ENCODE measurements at places on chromosomes 3 and 15. TPM values are rescaled to one million over a fixed set of nuclear protein-coding genes. Genes with fewer than 3 reads are reported as not detected.

- H3K27me3 ChIP-seq = no peaks in the 10 kb centered on the region
- no peak for DNase-seq
- no peak overlapping the region for H3K4me3 ChIP-seq
- no peaks in the 10 kb centered on the region for H3K36me3 ChIP-seq
- H3K27ac ChIP-seq = no peak overlapping the region
- H3K4me1 ChIP-seq = no peaks in the 10 kb centered on the region
Observed at GRCh38 chr3:163196245-163196644, 1699.6 kb downstream of the OTOL1 start.

DNA sequence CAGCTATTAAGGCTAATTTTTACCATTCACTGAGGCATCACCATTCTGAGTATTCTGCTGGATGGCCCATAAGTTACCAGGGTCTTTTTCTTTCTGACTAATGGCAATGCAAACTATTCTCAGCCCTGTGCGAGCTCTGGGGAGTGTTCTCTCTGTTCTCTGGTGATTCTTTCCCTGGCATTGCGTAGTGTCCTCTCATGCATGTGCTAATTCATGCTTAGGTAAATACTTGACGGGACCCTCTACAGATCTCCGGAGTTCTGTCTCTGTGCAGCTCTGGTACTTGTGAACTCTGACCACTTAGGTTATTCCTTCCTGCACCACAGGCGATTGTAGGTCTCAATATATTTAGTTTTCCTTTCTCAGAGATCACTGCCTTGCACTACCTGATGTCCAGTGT is 34.8 kb downstream of the UBE2E1 start:
- H3K36me3 ChIP-seq = peaks cover 3% of the 10 kb centered on the region
- H3K27me3 ChIP-seq = no peaks in the 10 kb centered on the region
- H3K4me3 ChIP-seq = no peak overlapping the region

The PLA2G4D gene
- polyA plus RNA-seq = 0.18 TPM

GRCh38 chr3:147412917-147413685 is 3.9 kb downstream of the ZIC1 start:
- peak overlapping the region; percentile 24 for H3K4me3 ChIP-seq
- H3K4me1 ChIP-seq = peaks cover 15% of the 10 kb centered on the region
- DNase-seq = no peak
- H3K27me3 ChIP-seq = peaks cover 9% of the 10 kb centered on the region

DNA sequence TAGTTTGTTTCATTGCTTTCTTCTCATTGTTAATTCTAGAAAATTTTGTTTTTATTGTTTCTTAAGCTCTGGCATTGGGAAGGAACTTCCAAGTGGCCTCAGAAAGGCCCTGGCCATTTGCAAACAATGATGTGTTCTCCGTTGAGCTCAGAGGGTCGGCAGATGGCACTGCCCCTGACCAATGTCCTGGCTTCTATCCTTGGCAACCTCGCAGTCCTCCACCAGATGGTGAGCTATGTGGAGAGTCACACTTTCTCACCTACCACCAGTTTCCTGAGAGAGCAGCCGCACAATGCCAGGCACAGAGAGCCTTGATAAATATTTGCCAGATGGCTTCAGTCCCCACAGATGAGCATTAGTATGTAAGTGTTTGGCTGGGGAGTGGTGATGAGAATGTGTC is 343.7 kb downstream of the EPHB1 start:
- no peaks in the 10 kb centered on the region for H3K27me3 ChIP-seq
- no peak for DNase-seq
- no peaks in the 10 kb centered on the region for H3K4me1 ChIP-seq
- H3K27ac ChIP-seq = no peak overlapping the region
- H3K4me3 ChIP-seq = no peak overlapping the region

The DUOXA2 gene
- polyA plus RNA-seq = not detected

The FAM81A gene
- polyA plus RNA-seq = 7.1 TPM

DNA sequence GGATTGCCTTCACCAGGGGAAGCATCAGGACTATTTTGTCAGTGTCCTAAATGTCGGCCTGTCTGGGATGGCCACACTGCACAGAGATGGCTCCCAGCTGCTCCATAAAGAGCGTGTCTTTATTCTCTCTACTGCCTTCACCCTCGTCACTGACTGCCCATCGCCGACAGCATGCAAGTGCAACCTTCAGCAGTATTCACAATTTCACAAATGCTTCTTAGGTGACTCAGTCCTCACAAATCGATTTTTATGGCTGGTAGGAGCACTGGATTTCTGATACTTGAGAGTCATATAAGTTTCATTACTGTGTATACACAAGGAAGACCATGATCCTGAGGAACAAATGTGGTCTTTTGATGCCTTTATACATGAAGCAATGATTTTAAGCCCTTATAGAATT is 1.1 kb upstream of the SSUH2 start:
- no peak for DNase-seq
- H3K4me1 ChIP-seq = no peaks in the 10 kb centered on the region
- H3K4me3 ChIP-seq = no peak overlapping the region
- no peak overlapping the region for H3K27ac ChIP-seq
- no peaks in the 10 kb centered on the region for H3K36me3 ChIP-seq

DNA sequence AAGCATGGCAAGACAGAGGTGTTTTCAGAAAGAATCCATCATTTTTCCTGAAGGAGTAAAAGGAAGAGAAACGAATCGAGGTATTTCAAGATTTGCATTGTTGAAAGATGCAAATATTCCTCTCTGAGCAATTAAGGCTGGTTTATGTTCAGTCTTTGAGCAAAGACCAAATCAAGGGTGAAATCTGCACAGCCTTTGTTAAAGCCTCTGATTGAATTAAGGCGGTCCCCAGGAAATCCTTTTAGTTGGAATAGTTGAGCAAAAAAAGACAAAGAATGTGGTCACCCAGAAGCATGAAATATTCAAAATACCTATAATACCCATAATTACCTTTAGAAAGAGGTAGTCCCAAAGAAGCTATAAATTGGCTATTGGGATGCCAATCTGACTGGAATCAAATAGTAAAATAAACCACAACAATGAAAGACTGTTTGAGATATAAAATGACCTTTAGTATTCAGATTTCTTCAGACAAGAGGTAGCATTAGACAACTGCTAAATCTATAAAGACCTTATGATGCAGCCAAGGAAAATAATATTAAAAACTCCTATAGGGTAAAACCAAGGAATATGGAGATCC is 1218.1 kb downstream of the ROBO2 start:
- no peaks in the 10 kb centered on the region for H3K36me3 ChIP-seq
- DNase-seq = no peak
- no peaks in the 10 kb centered on the region for H3K4me1 ChIP-seq
- H3K27me3 ChIP-seq = no peaks in the 10 kb centered on the region
- H3K4me3 ChIP-seq = no peak overlapping the region

The LARP6 gene
- 3.0 TPM for polyA plus RNA-seq

DNA sequence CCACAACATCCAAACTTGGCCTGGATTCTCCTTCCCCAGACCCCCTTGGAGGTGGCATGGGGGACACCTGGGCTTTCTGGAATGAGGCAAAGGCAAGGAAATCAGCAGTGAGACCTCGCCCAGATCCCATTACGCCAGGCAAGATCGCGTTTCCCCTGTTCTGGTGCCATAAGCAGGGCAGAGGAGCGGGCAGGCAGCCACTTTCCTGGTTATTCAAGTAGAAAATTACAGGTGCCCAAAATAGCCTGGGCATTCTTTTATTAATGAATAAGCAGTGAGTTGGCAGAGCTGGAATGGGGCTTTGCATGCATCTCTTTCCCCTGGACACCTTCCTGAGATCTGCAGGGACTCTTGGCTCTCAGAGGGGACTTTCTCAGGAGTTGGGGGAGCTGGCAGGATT is 31.5 kb upstream of the FAM107A start:
- no peaks in the 10 kb centered on the region for H3K4me1 ChIP-seq
- no peaks in the 10 kb centered on the region for H3K36me3 ChIP-seq
- no peak overlapping the region for H3K4me3 ChIP-seq
- no peak for DNase-seq

GRCh38 chr3:74663178-74663577 is 48.7 kb upstream of the CNTN3 start:
- H3K4me1 ChIP-seq = no peaks in the 10 kb centered on the region
- H3K27me3 ChIP-seq = no peaks in the 10 kb centered on the region
- no peak overlapping the region for H3K4me3 ChIP-seq
- no peak for DNase-seq
- no peak overlapping the region for H3K27ac ChIP-seq
- H3K36me3 ChIP-seq = no peaks in the 10 kb centered on the region

DNA sequence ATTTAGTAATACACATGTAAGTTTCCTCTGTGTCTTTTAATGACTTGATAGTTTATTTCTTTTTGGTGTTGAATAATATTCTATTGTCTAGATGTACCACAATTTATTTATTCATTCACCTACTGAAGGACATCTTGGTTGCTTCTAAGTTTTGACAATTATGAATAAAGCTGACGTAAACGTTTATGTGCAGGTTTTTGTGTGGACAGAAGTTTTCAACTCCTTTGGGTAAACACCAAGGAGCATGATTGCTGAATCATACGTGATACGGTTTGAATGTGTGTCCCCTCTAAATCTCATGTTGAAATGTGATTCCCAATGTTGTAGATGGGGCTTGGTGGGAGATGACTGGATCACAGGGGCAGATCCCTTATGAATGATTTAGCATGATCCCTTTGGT is 21.5 kb downstream of the SPESP1 start:
- DNase-seq = no peak
- no peak overlapping the region for H3K4me3 ChIP-seq
- no peak overlapping the region for H3K27ac ChIP-seq

The CCR9 gene
- 2.7 TPM for polyA plus RNA-seq

- no peaks in the 10 kb centered on the region for H3K27me3 ChIP-seq
- no peak for DNase-seq
- H3K4me3 ChIP-seq = no peak overlapping the region
- no peak overlapping the region for H3K27ac ChIP-seq
- peaks cover 17% of the 10 kb centered on the region for H3K36me3 ChIP-seq
- no peaks in the 10 kb centered on the region for H3K4me1 ChIP-seq
Observed at GRCh38 chr15:77481670-77482069, 61.0 kb downstream of the HMG20A start.

The WDR73 gene
- 29.4 TPM for polyA plus RNA-seq

GRCh38 chr3:18189282-18190050 is 235.7 kb downstream of the SATB1 start:
- H3K4me1 ChIP-seq = no peaks in the 10 kb centered on the region
- H3K27me3 ChIP-seq = no peaks in the 10 kb centered on the region
- no peak for DNase-seq
- no peak overlapping the region for H3K27ac ChIP-seq
- no peak overlapping the region for H3K4me3 ChIP-seq

- no peaks in the 10 kb centered on the region for H3K4me1 ChIP-seq
- no peak overlapping the region for H3K27ac ChIP-seq
- no peak overlapping the region for H3K4me3 ChIP-seq
- no peak for DNase-seq
Observed at GRCh38 chr15:65926899-65927298, 57.6 kb downstream of the RAB11A start.

DNA sequence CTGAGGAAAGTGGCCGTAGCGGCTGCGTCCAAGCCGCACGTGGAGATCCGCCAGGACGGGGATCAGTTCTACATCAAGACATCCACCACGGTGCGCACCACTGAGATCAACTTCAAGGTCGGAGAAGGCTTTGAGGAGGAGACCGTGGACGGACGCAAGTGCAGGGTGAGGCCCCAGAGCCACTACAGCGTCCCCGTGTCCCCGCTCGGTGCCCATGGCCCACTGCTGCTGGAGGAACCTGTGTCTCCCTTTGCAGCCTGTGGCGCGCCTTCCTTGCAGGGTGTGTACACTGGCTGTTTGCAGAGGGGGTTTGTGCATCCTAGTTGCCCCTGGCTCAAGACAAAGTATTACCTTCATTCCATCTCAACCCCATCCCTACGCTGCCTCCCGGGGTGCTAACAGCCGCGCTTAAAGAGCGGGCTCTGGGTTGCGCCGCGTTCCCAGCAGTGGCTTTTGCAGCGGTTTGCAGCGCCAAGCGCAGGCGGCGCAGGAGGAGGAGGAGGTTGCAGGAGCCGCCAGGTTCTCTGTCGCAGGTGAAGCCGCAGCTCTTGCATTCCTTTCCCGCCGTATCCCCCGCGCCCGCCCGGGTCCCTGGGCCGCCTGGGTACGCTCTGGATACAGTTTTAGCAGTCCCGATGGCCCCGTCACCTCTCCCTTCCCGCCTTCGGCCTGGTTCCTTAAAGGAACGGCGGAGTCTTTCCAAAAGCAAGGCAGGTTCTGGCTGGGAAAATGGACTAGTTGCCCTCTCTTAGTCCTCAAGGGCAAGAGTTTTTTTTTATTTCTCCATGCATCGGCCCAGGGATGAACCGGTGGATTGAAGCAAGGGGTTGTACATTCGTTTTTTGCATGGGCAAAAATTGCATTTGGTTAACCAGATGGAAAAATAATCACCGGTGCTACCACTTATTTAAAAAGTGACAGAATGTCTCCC is 1.2 kb downstream of the CRABP1 start:
- no peak overlapping the region for H3K27ac ChIP-seq
- no peak for DNase-seq
- no peak overlapping the region for H3K4me3 ChIP-seq
- H3K36me3 ChIP-seq = no peaks in the 10 kb centered on the region

DNA sequence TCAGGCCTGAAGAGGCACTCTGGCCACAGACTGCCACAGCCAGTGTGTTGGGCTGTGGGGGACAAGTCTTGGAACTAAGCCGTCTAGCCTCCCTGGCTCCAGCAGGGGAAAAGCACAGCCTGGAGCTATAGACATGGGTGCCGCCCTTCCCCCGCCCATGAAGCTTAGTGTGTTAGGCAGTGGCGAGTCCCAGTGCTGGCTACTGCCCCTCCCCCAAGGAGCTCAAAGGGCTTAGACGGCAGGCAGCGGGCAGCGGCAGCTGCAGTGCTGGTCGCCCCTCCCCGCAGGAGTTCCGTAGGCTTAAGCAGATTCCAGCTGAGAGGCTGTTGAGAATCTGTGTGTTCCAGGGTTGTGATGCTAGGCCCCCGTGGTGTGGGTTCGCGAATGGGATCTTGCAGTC is 135.8 kb upstream of the RORA start:
- H3K27ac ChIP-seq = no peak overlapping the region
- no peak overlapping the region for H3K4me3 ChIP-seq
- no peaks in the 10 kb centered on the region for H3K36me3 ChIP-seq
- no peaks in the 10 kb centered on the region for H3K4me1 ChIP-seq

- H3K4me3 ChIP-seq = no peak overlapping the region
- H3K36me3 ChIP-seq = no peaks in the 10 kb centered on the region
- peaks cover 3% of the 10 kb centered on the region for H3K4me1 ChIP-seq
- H3K27me3 ChIP-seq = no peaks in the 10 kb centered on the region
- no peak overlapping the region for H3K27ac ChIP-seq
- no peak for DNase-seq
Observed at GRCh38 chr3:193902607-193903511, 233.1 kb upstream of the HES1 start.

- H3K4me1 ChIP-seq = no peaks in the 10 kb centered on the region
- no peak for DNase-seq
- no peak overlapping the region for H3K27ac ChIP-seq
Observed at GRCh38 chr3:68504201-68504600, 428.1 kb downstream of the TAFA4 start.

DNA sequence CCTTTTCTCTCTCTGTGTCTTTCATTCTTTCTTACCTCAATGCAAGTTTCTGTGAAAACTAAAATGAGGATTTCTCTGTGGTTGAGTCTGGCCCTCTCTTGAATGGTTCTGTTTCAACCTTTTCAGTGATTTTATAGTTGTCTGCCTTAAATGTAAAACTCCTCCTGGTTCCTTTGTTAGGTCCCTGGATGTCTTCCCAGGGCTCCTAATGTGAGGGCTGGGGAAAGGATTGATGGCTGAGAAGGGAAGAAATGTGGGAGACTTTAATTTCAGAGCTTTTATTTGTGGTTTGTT is 90.6 kb upstream of the GRM7 start:
- no peaks in the 10 kb centered on the region for H3K27me3 ChIP-seq
- H3K4me3 ChIP-seq = no peak overlapping the region

The DNAJB8 gene
- polyA plus RNA-seq = not detected

- H3K4me3 ChIP-seq = no peak overlapping the region
- no peak for DNase-seq
- no peaks in the 10 kb centered on the region for H3K27me3 ChIP-seq
- no peaks in the 10 kb centered on the region for H3K36me3 ChIP-seq
- no peaks in the 10 kb centered on the region for H3K4me1 ChIP-seq
- H3K27ac ChIP-seq = no peak overlapping the region
Observed at GRCh38 chr3:137264071-137264820, 306.5 kb downstream of the IL20RB start.

The LINS1 gene
- polyA plus RNA-seq = 5.6 TPM

The NOX5 gene
- not detected for polyA plus RNA-seq

Measured in small intestine (tissue), 16 donors.